ENCODE measurements at places on chromosomes 1 and 21.

- no peak for DNase-seq
These were observed 1.9 kb downstream of the BTBD19 start for GRCh38 chr1:44810101-44810761.

DNA sequence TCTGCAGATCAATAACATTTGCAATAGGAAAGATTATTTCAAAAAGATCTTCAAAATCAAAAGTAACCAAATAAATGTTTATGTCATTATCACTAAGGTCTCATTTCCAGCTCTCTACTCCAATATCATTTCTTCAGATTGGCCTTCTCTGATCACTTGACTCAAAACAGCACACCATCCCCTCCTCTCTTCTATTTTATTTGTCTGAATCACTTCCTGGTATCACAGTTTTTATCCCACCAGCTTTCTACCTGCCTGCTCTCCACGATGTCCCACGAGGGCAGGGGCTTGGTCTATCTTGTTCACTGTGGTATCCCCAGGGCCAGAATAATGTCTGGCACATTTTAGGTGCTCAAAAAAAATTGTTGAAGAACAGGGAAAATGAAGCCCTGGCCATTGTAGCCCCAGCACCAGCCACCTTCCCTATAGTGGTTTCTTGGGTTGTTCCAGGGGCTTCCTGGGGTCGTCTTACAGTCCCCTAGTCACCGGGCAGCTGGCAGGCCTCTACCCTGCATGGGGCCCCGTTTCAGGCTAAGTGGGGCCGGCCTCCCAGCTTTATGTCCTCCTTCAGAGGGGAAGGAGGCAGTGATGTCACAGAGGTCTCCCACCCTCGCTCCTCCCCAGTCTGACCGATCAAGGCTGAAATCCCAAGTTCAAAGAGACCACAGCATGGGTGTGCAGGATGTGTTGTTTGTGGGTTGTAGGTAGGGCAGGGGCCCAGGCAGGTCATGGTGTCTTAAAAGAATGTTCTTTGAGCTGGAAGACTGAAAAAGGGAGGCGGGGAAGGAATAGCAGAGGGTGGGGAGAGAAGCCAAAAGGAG is 3.5 kb upstream of the PADI1 start:
- no peak for DNase-seq

DNA sequence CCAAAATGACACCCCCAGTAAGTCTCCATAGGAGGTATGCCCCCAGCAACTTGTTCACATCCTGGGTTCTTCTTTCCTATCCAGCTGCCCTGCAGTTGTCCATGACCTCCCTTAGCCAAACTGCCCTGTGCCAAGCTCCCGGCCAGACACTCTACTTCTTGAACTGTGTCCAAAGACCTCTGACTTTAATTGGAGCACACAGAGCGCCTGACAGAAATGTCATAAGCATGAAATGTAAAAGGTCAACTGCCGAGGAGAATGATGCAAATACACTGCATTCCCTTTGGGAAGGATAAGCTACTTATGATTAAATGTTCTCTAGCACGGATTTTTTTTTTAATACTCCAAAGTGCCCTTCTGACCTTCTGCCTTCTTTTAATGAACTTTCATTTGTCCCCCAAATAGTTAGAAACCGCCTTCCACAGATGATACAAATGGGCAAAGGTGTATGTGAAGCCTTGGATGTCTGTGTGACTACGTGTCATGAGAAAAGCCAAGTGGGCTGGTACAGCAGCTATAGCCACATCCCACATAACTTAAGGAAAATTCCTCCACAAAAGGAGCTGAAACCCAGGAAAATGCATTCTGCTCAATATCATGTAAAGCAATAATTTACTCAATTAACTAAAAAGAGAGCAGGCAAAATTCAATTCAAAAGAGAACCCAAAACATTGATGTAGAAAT is 26.8 kb downstream of the PALMD start:
- DNase-seq, result no peak

DNA sequence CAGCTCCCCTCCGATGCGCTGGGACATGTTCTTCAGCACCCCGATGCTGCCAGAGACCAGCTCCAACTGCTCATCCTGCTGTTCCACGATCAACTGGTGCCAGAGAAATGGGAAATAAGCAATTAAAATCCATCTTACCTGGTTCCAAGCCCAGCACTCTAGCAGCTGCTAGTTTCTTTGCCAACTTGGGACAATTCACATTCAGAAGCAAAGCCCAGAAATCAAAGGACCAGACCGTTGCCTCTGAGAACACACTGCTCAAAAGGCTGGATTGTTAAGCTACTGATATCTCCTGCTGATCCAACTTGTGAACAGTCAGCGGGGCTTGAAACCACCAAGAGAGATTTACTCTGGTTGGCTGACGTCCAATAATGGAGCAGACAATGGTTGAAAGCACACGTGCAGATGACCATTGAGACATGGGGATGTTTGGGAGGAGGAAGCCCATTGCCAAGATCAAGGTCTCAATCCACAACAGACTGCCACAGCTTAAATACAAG is 34.4 kb downstream of the STX6 start:
- no peak for DNase-seq

DNA sequence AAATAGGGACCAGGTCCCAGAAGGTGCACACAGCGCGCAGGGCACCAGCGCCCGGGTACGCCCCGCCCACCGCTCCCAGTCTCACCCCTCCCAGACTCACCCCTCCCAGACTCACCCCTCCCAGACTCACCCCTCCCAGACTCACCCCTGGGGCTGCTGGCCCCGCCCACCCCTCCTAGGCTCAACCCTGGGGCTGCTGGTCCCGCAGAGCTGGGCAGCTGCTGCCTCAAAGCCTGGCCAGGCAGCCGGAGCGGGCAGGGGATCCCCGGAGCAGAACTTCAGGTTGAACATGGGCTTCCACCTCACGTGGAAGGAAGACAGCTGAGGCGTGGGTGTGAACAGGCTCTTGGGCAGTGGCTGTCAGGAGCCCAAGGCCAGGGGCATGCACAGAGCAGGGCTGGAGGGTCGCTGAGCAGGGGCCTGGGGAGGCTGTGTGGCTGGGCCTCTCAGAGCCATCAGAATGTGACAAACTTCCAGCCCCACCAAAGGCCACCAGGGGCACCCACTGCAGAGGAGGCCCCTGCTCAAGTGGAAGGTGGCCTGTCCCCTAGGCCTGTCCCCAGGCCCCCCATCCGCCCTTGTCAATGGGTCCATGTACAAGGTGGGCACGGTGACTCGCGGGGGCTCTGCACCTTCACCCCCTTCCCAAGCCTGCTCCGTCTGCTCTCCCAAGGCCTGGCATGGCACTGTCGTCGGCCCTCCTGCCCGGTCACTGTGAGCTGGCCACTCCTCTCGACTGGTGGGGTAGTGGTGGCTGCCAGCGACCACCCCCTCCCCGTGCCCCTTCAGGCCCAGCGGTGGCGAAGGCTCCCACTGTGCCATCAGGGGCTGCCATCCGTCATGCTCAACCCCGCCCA is 20.4 kb upstream of the SUMO3 start:
- no peak for DNase-seq

GRCh38 chr1:98761219-98761865 is 99.8 kb downstream of the SNX7 start:
- no peak for DNase-seq

DNA sequence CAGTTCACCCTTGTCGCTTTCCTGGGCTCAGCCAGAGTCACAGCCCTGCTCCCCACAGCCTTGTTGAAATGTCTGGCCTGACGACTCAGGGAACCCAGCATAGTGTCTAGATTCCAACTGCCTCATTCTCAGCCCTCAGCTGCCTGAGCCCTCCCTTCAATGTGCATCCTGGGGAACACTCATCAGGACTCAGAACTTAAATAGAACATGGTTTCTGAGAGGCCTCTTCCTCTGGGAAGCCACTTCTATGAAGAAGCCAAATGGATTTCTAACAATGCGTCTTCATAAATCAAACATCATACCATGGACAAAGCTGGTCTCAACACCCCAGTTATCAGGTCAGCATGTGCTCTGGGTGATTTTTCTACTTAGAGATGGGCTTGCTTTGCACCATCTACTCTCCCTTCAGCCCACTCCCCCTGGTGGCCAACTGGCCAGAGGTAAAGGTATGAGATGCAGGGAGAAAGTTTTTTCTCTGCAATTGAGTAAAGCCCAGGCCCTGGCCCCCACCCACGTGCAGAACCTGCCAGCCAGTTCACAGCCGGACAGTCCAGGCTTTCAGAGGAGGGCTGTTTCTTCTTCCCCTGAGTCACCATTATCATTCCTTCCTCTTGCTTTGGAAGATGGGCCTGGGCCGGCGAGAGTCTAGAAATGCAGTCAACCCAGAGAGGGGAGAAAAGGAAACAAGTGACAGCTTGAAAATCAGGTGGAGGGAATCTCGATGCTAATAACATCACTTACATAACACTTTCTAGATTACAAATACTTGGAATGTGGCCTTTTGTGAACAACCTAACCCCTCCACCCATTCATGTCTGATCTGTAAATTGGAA is 32.1 kb downstream of the CD244 start:
- peak; percentile 60 for DNase-seq

- no peak for DNase-seq
These were observed 13.6 kb upstream of the LAMTOR5 start for GRCh38 chr1:110420874-110421793.

- DNase-seq, result no peak
These were observed 19.2 kb upstream of the RCAN3 start for GRCh38 chr1:24483441-24483840.

GRCh38 chr1:2537784-2538115 is 7.7 kb upstream of the HES5 start:
- no peak for DNase-seq

DNA sequence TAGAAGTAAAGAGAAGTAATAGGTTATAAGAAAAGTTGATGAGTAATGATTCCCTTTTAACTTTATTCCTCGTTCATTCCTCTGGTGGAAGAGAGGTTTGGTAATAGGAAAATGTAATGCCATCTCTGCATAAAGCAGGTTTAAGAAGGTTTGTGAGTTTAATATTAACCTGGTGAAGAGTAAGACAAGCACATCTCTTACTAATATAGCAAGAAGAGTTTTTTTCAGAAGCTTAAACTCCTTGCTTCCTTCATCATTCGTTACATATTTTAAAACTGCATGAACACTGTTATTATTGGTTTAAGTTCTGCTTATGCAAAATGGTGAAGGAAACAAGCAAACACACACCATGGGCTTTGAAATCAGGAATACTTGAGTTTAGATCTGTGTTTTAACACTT is 9.2 kb upstream of the PLA2G4A start:
- no peak for DNase-seq

- DNase-seq, result no peak
These were observed 130.2 kb upstream of the ATP1B1 start for GRCh38 chr1:168976267-168976666.

- DNase-seq, result no peak
These were observed 16.3 kb downstream of the SLC19A1 start for GRCh38 chr21:45525910-45526306.

GRCh38 chr1:30411206-30411605 is 312.2 kb downstream of the MATN1 start:
- DNase-seq, result no peak

- DNase-seq, result no peak
These were observed 41.7 kb upstream of the RAB4A start for GRCh38 chr1:229229137-229229720.

GRCh38 chr1:20248971-20249612 is 41.6 kb upstream of the VWA5B1 start:
- DNase-seq, result no peak

- no peak for DNase-seq
These were observed 1755.4 kb downstream of the PLA2G4A start for GRCh38 chr1:188584119-188584518.

GRCh38 chr1:157162345-157162744 is 24.1 kb upstream of the ETV3 start:
- DNase-seq, result no peak

GRCh38 chr1:24714859-24715520 is 30.3 kb upstream of the CLIC4 start:
- DNase-seq, result no peak

DNA sequence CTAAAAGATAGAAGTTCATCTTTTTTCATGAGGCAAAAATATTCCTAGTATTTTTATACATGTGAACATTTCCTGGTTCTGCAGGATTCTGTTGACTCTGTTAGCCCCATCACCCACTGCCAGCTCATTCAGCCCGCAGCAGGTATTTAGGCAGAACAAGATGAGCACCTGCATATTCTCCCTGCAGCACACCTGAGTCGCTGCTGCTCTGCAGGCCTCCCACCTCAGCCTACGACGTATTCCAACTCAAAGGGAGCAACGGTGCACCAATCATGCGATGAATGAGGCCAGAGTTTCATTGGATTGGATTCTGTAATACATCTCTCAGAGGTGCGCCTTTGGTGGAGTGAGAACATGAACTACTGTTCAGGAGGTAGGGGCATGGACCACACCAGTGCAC is 87.6 kb downstream of the CNIH3 start:
- no peak for DNase-seq

- no peak for DNase-seq
These were observed 235.3 kb downstream of the TOMM20 start for GRCh38 chr1:234893359-234893724.

DNA sequence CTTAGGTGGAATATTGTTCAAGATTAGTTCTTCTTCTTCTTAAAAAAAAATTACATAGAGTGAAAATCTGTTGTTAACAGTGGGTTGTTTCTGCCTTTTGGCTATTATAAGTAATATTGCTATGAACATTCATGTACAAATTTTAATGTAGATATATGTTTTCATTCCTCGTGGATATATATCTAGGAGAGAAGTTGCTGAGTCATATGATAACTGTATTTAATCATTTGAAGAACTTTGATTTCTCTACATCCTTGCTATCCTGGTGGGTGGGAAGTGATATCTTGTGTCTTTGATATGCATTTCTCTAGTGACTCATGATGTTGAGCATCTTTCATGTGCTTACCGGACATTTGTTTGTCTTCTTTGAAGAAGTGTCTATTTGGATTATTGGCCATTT is 29.9 kb downstream of the MAST2 start:
- no peak for DNase-seq

- DNase-seq, result no peak
These were observed 40.6 kb downstream of the AKNAD1 start for GRCh38 chr1:108816049-108816893.

GRCh38 chr1:170885551-170885950 is 49.8 kb upstream of the MROH9 start:
- no peak for DNase-seq

GRCh38 chr1:206680279-206680678 is 4.4 kb upstream of the MAPKAPK2 start:
- no peak for DNase-seq

GRCh38 chr1:63408331-63408730 is 40.9 kb downstream of the ALG6 start:
- DNase-seq, result no peak

DNA sequence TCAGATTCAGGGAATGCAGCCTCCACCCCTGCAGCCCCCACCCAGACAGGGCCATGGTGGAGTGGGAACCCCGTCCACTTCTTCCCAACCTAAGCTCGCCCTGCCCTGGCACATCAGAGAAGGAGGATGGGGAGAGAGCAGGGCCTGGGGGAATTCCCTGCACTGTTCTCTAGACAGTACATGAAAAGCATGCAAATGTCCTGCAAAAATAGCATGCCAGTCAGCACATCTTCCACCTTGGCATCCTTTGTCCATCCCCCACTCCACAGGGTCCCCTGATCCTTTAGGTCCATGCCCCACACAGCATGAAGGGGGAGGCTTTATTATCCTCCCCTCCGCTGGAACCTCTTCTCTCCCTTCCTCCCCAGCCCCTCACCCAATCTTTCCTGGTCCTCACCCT is 35.0 kb upstream of the RD3 start:
- DNase-seq, result peak; percentile 65

GRCh38 chr1:115265099-115265498 is 73.0 kb downstream of the NGF start:
- DNase-seq, result no peak
